Upper lobe of left lung (tissue), 6 donors: ENCODE measurements at places on chromosomes 4 and X. TPM values are rescaled to one million over a fixed set of nuclear protein-coding genes. Genes with fewer than 3 reads are reported as not detected.

RNF150 gene
- 1.0 TPM for total RNA-seq

AFF2 gene
- 17.4 TPM for total RNA-seq

GRCh38 chr4:40055511-40055862 lies 1.2 kb upstream of the N4BP2 start:
- DNase-seq = no peak

DNA sequence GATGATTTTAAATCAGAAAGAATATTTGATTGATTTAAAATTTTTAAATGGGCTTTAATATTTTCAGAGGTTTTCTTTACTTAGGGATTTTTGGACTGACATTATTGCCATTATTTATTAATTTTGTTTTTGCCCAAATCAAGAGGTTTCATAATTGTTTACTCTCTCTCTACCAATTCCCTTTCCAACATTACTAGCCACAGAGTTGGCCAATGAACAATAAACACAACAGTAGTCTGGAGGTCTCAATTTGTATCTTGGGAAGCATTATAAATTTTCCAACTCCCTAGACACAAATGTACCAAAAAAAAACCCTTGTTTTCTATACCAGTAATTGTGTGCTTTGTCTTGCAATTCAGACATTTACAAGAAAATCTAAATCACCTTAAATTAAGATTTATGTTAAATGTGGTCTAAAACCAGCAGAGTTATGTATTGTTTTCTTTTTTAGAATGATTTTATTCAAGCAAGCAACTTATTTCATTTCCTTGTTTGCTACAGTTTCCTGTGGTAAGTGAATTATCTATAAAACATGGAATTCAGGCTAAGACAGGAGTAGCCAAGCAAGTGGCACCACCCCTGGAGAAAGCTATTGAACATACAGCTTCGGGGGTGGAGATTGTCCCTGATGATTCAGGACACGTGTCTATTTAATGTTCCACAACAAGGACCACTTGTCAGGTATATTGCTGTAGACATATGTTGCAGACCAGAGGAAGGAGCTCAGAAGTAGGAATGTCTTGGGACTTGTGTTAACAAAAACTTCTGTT lies 622 bp downstream of the KLKB1 start:
- no peak for DNase-seq

MAGEE2 gene
- total RNA-seq = not detected

GRCh38 chr4:929096-929765 lies 2.9 kb downstream of the GAK start:
- no peak for DNase-seq

DNA sequence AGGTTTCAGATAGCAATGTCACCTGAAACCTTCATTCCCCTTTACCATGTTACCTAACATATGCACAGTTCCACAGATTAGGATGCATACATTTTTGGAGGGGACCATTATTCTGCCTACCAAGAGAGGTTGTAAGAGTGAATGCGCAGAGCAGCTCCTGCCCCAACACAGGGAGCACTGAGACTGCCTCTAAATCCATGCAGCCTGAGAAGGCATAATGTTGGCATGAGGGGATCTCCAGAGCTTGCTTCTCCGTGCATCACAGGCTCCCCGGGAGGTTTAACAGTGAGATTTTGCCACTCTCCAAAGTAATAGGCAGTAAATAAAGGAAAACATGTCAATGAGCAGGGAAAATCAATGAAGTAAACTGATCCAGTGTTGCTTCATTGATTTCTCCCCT lies 410.8 kb downstream of the PCDH7 start:
- no peak for DNase-seq

TLR10 gene
- 0.61 TPM for total RNA-seq

IL21 gene
- total RNA-seq = not detected

NCAPG gene
- not detected for total RNA-seq

DNA sequence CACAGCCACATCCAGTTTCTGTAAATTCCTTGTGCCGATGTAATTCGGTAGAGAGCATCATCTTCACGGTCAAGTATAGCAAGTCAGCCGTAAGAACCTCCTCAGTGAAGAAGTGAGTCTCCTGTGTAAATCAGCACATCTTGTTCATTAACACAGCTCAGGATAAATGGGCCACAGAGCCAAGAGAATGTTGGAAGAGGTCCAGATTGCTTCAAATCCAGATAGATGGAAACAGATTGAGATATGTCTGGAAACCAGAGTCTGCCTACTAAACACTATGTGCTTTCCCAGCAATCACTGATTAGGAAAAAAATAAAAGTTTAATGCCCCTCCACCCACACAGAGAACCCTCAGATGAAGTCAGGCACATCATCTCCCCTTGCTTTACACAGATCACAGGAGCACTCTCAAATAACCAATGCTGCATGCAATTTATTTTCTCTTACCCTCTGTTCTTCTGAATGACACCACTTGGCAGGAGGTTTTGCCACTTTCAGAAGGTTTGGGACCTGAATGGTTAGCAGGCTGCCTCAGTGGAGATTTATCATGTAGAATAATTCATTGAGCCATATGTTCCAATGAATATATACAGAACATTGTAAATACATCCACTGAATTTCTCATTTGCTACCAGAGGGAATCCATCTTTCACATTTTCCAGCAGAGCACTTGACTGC lies 357.7 kb downstream of the C4orf33 start:
- no peak for DNase-seq

DNA sequence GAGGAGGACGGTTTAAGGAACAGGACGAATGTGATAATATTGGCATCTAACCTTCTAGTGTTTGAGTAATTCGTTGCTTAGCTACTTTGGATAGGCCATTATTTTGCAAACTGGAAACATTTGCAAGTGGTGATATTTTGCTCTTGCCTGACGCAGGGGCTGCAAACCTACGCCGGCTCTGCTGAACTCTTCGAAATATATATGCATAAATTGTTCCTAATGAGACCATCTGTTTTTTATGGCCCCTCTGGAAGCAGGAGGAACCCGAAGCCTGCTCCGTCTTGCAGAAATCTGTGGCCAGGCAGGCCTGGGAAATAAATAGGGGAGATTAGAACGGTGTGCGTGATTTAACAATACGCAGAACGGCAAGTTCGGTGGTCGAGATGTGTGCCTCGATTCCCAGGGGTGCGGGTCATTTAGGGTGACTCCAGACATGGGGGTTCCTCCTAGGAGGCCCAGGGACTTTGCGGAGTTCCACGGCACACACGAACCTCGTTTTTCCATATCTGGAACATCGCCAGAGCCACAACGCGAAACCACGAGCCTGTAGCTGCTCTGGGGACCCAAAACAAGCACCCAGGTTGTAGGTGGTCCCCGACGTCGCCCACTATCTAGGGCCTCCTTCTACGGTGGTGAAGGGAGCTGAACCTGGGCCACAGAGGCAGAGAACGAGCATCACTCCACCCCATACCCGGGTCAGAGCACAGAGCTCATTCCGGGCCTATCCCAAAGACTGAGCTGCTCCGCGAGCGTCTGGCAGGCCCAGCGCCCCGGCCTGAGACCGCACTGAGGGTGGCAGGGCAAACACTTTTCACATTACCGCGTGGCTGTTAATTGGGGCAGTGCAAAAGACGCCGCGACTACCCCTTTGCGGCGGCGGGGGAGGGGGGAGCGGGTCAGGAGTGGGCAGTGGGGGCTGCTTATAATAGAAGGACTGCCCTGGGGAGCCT lies 89.7 kb downstream of the BCOR start:
- DNase-seq = no peak

DNA sequence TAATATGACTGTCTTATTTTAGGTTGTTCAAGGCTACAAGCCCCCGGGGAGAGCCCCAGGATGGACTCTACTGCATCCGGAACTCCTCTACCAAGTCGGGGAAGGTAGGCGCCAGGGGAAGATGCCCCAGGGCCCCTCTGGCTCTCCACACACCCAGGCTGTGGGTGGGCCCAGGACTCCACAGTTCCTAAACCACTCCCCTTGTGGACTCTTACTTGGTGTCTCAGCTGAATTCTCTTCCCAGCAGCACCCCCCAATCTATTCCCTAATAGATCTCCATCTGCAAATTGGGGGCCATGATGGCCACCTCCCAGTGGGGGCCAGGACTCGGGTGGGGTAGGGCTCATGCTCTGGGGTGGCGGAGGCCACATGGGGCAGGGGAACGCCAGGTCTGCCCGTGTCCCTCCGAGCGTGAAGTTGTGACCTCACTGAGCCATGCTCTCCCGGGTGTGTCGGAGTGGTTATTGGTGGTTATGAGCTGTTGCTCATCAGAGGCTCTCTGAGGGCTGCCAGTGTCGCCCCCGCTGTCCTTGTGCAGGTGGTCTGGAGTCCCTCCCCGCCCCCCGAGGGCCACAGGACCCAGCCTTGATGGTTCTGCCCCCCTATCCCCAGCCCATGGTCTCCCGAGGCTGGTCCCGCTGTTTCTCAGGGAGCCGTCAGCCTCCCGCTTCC lies 11.2 kb upstream of the ADD1 start:
- DNase-seq = no peak

- DNase-seq = no peak
Observed at GRCh38 chr4:78478523-78478922, 73.0 kb upstream of the ANXA3 start.

GRCh38 chrX:48966796-48967579 lies 4.7 kb downstream of the KCND1 start:
- no peak for DNase-seq

DNA sequence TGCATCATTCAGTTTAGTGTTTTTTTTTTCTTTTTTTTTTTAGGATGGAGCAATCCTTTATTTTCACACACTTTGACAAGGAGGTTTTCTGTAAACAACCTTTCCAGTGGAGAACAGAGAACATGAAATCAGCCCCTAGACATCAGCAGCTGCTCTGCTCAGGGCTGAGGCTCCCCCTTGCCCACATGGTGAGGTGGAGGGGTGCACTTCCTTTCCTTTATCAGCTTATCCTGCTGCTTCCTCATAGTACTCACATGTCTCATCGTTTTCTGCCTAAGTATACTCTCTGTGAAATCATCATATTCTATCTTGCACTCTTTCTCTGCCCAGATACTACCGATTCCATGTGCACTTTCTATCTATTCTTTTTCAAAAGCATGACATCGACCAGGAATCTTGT lies 47.6 kb upstream of the PRSS12 start:
- DNase-seq = no peak
